ENCODE measurements at places on chromosomes 5 and 9.

DNA sequence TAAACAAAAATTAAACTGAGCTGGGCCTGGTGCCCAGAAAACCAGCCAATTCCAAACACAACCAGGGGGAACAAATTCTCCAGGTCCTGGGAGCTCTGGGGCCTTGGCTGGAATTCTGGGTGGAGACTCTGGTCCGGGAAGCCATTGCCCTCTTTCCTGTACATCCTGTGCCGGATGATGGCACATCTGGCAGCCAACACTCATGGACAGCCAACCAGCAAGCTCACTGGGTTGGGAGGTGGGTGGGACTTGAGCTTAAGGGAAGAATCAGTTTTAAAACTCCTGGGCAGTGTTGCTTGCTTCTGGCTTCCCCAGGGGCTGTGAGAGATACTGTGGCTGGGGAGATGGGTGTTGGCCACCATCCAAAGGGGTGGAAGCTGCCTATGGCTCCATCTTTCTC, 56.1 kb downstream of the PCDH1 start:
- DNase-seq: no peak

DNA sequence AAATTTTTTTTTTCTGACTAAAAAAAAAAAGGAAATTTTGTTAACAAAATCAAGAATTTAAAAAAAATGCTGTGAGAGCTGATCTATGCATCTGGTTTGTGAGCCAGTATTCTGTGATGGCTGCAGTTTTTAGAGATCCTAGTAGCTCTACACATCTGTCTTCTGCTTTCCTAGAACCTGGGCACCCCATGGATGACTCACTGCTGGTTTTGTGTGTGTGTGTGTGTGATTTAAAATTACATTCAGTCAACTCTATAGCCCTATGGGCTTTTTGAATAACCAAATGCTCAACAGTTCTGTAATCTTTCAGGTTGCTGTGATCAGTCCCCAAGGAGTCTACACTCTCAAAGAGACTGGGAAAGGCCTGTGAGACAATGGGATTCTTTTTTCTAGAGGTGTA, 2.5 kb upstream of the PSMD5 start:
- DNase-seq: no peak

GRCh38 chr9:113376634-113377567, at the start of gene HDHD3:
TSS of gene HDHD3 (minus strand) at chr9:113376986. CDS start at chr9:113374354, 2,632 bp downstream.
- peak; percentile 64 for DNase-seq

DNA sequence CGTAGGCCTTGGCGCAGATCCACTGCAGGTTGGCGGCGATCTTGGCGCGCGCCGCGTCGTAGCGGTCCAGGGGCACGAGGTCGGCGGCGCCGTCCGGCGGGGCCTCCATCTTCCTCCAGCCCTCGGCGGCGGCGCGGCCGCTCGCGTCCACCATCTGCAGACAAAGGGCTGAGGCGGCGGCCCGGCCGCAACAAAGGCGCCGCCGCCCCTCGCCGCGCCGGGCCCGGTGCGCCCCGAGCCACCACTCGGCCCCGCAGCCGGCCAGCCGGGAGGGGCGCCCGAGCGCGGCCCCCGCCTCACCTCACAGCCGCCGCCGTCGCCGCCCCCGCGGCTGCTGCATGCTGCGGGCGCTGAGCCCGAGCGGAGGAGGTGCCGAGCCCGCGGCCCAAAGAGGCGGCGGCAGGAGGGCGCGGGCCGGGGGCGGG, 328 bp downstream of the CAMSAP1 start:
- DNase-seq: no peak

DNA sequence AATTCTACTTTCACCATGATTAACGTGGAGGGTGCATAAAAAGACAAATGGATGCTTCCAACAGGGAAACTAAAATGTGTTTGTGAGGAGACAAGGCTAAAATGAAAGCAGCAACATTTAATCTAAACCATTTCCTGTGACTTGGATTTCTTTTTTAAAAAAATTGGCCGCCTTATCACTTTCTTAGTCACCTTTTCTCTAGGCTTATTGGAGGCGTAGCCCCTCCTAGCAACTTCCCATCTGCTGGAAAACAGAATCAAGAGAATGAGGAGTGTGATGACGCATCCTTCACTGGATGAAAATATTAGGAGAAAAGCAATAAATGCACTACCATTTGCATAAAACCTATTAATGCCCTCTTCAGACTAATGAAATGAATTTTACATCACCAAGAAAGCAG, 791 bp upstream of the GPR150 start:
- no peak for DNase-seq

GRCh38 chr5:67542479-67542878, 345.9 kb upstream of the CD180 start:
- DNase-seq: no peak

DNA sequence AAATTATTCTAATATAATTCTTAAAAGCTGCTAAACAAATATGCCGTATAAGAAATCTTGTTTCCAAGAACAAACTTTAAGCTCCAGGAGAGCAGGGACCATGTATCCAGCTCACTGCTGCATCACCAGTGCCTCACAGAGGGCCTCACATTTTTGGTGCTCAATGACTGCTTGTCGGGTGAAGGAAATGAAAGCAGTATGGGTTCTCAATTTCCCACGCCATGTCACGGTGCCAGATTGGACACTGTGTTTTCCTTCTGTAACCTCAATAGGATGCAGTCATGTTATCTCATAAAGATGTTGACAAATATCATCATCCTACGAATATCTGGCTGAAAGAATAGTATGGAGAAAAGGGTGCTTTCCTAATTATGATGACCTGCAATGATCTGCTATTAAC, 64.7 kb downstream of the POU5F2 start:
- no peak for DNase-seq

DNA sequence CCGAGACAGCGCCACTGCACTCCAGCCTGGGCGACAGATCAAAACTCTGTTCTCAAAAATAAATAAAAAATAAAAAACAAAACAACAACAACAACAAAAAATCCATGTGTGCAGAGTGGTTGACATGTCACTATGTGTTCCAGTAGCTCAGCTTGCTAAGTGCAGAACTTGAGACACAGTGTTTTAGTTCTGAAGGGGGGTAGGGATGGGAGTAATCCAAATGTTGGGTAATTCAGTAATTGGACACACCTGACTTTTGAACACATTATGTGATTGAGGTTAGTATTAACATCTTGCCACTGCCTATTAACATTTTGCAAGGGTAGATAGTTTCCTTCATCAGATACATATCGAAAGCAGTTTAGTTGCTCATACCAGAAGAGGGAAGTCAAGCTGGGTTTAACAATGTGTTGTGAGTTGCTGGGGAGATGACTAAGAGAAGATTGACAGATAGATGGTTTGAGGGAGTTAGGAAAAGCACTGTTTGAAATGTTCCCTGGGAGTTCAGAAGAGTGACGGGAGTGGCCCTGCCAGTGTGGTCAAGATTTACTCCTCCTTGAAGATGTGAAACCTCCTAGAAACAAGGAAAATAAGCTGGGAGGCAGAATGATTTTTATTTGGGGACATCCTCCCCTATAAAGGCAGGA, 928 bp downstream of the HACD4 start:
- DNase-seq: no peak

DNA sequence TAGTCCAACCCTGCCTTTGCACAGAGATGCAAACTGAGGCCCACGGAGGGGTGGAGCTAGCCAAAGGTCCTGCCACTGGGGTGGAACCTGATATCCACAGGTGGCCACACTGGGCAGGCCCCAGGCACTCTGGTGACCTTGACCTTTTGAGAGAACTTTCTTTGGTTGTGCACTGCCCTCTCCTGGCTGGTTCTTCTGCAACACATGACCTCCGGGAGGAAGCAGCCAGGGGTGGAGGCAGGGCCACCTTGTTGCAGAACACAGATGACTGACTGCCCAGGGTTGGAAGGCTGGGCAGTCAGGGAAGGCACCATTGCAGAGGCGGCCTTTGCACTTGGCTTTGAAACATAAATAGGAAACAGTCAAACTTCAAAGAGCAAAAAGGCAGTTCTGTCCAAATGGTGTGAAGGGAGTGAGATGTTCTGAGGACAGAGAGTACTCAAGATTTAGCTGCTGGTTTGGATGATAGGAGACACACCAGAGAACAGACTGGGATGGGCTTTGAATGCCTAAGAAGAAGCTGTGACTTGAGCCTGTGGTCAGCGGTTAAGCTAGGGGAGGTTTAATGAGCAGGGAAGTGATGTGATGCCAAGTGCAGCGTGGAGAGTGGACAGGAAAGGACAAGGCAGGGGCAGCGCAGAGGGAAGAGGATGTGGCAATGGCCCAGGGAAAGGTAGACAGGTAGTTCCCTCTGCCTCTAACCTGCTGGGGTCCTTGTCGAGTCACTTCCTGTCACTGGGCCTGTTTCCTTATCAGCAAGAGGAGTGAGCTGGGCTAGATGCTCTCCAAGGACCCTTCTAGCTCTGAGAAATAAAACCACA, 6.8 kb upstream of the TCOF1 start:
- no peak for DNase-seq

DNA sequence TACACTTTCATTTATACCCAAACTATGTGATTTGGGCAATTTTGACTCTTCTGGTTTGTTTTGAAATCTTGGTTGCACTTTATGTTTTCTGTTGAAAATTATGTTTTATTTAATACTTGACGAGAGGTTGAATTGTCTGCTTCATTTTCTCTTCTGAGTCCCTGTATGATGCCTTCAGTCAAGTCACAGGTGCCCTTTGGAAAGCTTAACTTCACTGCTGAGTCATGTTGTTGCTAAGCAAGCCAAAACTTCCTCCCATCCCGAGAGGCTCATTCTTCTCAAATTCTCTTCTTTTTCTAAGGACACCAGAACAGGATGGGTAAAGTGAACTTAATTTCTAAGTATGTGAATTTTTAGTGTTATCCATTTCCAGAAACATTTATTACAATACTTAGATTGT, 455.3 kb upstream of the PTGER4 start:
- DNase-seq: no peak

DNA sequence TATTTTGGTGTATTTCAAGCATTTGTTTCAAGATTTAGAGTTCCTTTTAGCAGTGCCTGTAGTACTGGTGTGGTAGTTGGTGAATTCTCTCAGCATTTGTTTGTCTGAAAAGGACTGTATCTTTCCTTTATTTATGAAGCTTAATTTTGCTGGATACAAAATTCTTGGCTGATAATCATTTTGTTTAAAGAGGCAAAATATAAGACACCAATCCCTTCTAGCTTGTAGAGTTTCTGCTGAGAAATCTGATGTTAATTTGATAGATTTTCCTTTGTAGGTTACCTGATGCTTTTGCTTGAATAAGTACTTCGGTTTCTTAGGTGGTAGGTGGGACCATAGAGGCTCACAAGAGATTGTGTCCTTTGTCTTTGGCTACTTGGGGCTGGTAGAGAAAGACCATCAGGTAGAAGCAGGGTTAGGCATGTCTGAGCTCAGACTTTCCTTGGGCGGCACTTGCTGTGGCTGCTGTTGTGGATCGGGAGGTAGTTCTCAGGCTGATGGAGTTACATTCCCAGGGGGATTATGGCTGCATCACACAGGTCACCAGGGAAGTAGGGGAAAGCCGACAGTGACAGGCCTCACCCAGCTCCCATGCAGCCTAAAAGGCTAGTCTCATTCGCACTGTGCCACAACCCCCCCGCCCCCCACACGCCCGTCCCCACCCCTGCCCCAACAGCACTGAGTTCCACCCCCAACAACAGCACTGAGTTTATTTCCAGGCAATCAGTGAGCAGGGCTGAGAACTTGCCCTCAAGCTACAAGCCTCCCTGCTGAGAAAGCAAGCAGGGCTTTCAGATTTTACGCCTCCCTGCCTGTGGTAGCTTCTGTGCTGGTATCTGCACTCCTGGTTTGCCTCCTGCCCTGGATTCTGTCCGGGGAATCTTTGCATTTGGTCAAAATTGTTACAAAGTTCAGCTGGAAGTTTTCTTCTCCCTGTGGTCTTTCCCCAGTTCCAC, 127.1 kb upstream of the GLRA1 start:
- no peak for DNase-seq

DNA sequence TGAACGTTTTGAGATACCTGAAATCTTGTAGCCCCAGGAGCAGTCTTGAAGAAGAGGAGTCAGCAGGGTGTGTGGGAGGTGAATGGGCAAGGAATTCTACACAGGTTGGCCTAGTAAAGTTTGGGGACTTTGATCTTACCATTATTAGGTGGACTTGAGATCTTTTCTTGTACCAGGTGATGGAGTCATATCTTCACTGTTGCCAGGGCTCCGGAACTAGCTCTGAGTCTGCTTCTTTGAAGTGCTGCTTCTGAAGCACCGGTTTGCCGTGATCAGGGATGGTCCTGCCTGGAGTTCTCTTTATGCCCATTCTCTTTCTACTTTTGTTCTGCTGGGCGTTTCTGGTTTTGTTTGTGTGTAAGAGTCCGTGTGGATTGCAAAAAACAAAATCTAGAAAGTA, 27.4 kb downstream of the RCL1 start:
- no peak for DNase-seq

GRCh38 chr5:108660291-108660690, 87.4 kb upstream of the FER start:
- no peak for DNase-seq

DNA sequence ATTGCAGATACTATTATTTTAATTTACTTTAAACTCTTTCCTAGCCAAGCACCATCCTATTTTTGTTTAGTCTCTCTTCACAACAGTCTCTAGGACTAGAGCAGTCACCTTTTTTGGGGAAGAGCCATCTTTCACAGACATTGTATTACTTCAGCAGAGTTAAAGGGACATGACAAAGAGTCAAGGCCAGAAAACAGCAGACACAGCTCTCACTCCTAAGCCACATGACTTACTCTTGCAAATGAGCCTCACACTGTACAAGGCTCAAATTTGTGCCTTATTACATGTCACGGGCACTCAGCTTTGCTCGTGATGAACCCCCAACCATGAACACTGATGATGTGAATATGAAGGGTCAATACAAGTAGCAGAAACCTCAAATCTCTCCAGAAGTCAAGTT, 104.3 kb downstream of the ZNF608 start:
- no peak for DNase-seq

DNA sequence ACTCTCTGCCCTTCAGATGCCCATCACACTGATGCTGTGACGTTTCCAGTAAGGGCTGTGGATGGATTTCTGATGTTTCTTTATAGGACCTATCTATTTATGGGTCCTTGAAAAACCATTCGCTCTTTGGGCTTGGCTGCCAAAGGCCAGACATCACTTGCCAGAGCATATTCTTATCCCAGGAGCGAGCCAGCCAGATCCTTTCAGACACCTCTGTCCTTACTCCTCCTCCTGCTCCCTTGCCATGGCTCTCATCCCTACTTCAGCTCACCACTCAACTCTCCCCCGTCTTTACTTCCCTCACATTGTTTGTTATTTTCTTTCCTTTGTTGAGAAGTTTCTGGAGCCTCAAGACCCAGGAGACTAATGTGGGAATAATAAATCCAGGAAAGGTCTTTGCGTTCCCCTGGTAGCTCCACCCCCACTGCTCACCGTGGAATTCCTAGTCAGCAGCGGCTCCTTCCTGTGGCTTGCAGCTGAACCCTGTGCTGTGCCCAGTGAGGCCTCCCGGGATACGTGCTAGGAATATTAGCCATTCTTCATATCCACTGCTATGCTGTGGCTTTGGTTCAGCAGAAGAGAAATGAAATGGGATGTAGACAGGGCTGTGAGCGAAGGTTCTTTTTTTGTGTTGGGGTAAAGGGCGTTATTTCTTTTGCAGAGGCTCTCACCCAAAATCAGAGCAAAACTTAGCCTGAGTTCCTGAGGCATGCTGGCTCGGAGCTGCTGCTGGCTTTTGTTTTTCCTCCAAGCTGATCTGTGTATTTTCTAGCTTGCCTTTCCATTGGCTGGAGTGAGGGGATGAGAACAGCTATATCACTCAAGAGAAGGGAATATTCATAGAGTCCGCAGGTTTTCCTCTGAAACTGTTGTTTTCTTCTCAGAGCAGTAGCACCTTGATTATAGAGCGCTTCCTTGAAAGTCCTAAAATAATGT, 171.1 kb downstream of the SAXO1 start:
- DNase-seq: no peak

GRCh38 chr5:80239680-80240367, 16.0 kb downstream of the SERINC5 start:
- no peak for DNase-seq

- no peak for DNase-seq
These were observed 417.2 kb upstream of the C9orf72 start for GRCh38 chr9:27990524-27990923.

All from stimulated activated CD8-positive, alpha-beta memory T cell treated with anti-CD3 and anti-CD28 coated beads, Interleukin-4, amount 100 ng/mL, for 1 hour (primary cell).